Activated CD8-positive, alpha-beta memory T cell treated with anti-CD3 and anti-CD28 coated beads for 4 hours (primary cell): ENCODE measurements at places on chromosomes 2 and 18.
A peak's percentile ranks its signal among the peaks of the same experiment; 100 is the strongest.

DNA sequence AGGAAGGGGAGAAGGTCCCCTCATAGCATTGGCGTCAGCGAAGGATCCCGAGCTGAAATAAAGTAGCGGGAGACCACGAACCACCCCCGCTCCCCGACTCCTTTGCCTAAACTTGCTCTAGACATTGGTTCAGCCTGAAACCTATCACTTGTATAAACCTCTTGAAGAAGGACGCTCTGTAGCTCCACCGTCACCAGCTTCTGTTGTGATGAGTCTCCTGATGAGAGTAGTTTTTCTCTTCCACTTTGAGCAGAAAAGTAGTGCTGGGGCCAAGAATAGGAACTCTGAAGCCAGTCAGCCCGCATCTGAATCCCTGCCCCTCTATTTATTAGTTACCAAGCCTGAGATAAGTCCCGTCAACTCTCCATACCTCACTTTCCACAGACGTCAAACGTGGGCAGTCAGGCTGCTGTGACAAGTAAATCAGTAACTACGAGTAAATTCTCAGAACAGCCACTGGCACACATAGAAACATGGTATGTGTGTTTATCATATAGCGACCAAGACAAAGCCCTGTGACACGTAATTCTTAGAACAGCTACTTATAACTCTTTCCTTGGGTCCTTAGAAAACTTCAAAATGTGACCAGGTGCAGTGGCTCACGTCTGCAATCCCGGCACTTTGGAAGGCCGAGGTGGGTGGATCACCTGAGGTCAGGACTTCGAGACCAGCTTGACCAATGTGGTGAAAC, 61.7 kb downstream of the CD226 start:
- DNase-seq: no peak

DNA sequence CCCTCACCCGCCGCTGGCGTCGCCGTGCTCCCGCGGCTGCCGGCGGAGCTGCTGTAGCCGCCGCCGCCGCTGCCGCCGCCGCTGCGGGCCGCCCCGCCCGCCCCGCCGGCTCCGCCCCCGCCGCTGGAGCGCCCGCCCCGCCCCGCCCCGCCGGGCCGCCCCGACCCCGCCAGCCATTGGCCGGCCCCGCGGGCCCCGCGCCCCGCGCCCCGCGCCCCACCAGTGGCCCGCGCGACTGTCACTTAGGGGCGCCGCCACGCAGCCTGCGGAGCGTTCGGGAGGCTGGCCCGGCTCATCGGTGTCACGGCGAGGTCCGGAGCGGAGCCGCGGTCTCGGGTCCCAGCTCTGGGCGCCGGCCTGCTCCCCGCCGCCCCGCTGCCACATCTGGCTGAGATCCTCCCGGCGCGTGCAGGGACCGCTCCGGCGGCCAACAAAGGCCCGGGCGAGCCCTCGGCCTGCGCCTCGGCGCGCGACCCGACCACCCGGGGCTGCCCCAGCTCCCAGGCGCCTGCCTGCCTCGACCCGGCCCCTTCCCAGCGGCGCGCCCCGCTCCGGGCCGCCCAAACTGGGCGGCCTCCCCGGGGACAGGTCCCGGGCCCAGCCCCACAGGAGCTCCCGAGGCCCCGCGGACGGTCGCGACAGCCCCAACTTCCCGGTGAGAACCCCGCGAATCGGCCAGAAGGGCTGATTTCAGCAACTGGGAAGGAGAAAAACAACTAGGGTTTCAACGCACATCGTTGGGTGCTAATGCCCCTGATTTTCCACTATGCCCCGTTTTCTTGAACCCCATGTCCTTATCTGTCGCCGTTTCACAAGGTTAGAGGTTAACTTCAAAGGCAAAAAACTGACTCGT, at the start of gene MGAT4A:
TSS of gene MGAT4A (minus strand) at position 92 of the 853 bp plus-strand sequence. CDS start 4,800 bp downstream, outside the sequence.
- peak; percentile 56 for DNase-seq

GRCh38 chr2:230964136-230964730, 31.7 kb upstream of the SPATA3 start:
- DNase-seq: no peak

DNA sequence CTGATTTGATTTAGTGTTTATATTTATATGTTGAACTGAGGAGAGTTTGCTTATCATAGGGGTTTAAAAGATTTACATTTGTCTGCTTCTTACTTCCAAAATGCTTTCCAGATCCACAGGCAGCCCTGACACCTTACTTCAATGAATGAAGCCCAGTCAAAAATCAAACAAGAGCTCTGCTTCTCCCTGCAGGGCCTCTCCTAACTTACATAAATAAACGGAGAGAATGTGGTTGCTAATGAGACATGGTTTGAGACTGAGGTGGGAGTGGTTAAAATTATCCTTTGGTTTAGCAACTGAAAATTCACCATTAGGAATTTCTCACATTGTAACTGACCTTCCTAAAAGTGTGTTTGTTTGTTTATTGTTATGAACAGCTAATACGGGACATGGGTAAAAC, 612.3 kb upstream of the FANCL start:
- no peak for DNase-seq

DNA sequence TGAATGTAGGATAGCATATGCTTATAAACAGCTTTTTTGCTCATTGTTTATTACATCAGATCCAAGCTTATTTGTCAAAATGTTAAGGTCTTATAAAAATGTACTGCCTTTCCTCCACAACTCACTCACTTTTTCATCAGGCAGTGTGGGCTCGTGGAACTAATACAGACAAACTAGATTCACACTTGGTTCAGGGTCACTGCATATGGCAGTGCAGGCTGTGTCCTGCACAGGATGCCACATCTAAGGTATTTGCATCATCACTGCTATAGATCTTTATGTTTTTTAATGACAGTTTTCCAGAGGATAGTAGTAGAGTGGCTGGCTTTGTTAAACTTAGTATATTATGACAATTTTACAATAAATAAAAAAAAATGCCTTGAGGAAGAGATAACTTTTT, 381.0 kb downstream of the CLIP4 start:
- no peak for DNase-seq

DNA sequence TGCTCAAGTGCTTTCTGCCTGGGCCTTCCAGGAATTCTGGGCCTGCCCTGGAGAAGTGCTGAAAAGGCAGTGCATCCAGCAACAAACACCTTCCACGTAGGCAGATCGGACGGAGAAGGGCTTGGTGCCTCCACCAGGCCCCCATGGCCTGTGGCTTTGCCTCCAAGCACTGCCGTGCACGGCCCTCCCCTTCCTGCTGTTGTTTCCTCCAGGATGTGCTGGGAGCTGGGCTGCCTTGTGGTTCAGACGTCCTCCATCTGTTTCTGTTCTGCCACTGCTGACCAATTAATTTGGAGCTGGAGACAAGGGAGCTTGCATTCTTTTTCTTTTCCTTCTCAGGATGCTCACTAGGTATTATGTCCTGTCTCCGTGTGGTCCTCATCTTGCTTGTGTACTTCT, 197.0 kb downstream of the HRH4 start:
- no peak for DNase-seq

DNA sequence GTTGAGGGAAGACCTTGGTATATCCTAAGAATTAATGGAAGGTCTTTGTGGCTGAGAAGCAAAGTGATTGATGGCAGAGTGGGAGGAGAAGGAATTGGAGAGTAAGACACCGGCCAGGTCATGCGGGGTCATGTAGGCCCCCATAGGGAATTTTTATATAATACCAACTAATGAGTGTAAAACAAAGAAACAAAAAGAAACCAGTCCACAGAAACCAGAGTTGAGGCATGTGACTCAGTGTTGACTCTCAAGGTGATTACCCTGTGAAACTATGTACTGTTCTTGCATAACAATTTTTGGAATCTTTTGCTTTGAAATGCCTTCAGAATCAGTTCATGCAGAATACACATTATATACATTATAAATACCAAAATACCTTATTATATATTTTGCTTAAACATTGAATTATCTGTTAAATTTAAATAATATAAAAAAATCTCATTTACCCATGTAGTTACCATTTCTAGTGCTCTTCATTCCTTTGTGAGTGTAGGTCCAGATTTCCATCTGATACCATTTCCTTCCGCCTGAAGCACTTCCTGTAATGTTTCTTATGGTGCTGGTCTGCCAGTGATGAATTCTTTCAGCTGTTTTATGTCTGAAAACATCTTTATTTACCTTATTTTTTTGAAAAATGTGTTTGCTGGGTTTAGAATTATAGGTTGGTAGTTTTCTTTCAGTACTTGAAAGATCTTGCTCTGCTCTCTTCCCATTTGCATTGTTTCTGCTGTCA, 8.6 kb downstream of the CLIP4 start:
- DNase-seq: no peak

- no peak for DNase-seq
Measured at GRCh38 chr2:152050915-152051314, 47.9 kb downstream of the CACNB4 start.

- no peak for DNase-seq
Measured at GRCh38 chr2:152613235-152613634, 104.0 kb downstream of the PRPF40A start.

- DNase-seq: no peak
Measured at GRCh38 chr2:55511508-55512124, 7.9 kb upstream of the CFAP36 start.

DNA sequence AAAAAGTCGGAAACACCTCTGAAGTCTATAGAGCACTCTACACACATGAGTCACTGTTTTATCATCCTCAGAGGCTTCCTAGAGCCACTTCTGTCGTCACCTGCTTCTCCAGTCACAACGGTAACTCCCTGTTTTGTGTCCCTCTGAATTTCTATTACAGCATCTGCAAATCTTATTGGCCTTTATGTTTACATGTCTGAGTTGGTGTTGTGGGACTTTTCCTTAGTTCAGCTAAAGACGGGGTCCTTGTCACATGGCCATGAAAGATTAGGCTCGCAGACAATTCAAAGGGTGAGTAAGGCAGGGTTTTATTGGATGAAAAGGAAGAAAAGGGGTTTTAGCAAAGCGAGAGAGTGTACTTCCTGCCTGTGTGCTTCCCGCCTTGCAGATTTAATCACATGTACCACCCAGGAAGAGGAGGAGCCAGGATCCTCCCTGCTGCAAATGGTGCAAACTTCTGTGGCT, 185.6 kb downstream of the LPIN1 start:
- DNase-seq: no peak

GRCh38 chr2:132936791-132937190, 266.8 kb upstream of the LYPD1 start:
- DNase-seq: no peak

GRCh38 chr2:151070253-151070652, 191.4 kb downstream of the RBM43 start:
- DNase-seq: no peak

DNA sequence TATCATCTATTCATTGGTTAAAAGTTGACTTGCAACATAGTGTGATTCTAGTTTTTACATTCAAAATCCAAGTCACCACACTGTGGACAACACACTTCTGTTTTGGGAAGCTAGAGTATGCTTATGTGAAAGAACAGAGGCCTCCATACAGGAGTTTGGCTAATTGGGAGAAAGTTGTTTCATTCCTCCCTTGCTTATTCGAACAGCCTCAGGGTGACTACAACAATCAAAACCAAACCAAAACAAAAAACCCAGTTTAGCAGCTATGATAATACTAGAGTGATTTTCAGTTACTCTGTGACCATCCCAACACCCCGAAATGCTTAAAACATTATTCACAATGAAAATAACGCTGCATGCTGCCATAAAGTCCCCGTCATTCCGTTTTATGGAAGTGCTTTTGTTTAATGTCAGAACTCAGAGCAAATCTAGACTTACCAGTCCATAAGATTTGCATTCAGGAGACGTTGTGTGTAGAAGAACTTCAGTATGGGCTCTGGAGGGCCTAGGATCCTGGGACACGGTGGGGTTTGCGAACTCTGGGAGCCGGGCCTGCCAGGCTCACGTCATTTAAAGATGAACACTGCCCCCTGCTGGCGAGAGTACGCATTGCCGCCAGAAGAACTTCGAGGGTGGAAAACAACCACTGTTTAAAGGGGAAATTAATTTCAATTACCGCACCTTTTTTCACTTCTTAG, 111.4 kb downstream of the FTCDNL1 start:
- peak; percentile 24 for DNase-seq

GRCh38 chr2:88059979-88060906, 4.7 kb upstream of the KRCC1 start:
- no peak for DNase-seq

DNA sequence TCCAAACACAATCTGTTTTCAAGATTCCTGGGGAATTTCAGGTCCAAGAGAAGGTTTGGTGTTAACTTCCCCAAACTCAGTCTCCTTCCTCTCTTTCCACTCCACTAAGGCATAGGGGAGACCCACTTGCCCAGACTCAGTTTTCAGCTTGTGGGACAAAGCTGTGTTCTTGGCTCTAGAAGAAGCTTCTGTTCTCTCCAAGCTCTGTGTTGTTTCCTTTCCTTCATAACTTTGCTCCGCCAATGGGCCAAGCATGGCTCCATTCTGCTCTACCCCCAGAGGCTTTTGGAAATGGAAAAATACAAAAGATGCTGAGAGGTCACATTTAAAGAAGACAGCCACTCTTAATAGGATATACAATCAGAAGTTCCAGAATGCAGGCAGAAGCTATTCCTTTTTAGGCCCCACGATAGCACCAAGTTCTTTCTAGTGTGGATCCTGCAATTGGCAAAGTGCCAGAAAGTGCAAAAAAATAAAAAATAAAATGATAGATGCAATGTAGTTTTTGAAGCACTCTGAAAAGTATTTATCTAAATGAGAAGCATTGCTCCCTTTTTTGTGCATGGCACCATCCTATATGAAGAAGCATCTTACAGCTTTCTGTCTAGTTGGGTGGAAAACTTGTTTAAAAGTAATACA, 510.1 kb downstream of the TXNL1 start:
- DNase-seq: no peak

GRCh38 chr2:11397513-11397912, 53.1 kb upstream of the ROCK2 start:
- no peak for DNase-seq

DNA sequence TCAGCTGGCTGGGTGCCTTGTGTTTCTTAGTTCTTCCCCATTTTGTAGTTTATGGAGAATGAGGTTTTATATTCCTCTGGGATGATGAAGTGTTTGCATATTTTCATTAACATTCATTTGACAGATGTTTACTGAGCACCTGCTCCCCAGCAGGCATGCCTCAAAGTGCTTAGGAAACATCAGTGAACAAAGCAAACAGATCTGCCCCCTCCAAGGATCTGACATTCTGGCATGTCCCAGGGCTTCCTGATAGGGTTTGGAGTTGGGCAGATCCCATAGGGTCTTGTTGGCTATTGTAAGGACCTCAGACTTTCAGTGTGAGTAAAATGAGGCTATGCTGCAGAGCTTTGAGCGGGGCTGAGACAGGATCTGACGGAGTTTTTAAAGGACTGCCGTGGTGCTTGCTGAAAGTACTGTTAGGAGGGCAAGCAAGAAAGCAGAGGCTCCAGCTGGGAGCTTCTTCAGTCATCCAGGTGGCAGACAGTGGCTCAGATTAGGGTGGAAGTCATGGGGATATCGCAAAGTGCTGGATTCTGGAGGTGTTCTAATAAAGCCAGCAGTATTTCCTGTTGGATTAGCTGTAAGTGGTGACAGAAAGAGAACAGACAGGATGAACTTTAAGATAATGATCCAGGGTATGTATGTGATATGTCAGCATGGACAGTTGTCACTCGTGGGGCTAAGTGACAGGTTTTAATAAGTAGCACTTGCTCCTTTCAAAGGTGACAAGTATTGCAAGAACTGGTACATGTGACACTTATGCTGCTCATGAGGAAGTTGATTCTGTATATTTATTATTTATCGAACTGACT, 11.3 kb upstream of the IAH1 start:
- DNase-seq: no peak

GRCh38 chr18:69631281-69631680, 230.6 kb downstream of the DOK6 start:
- DNase-seq: no peak

- DNase-seq: no peak
Measured at GRCh38 chr18:55868909-55869308, 280.9 kb upstream of the TCF4 start.

GRCh38 chr2:147789720-147790119, 55.1 kb upstream of the ACVR2A start:
- DNase-seq: no peak
